NCI-H460 (cell line): ENCODE measurements at places on chromosomes 7 and 10. TPM values are rescaled to one million over a fixed set of nuclear protein-coding genes. Genes with fewer than 3 reads are reported as not detected.

GRCh38 chr7:140656548-140657515, 15.9 kb upstream of the ADCK2 start:
- no peak for DNase-seq

GRCh38 chr10:71423901-71424300, 27.2 kb downstream of the CDH23 start:
- no peak for DNase-seq

DNA sequence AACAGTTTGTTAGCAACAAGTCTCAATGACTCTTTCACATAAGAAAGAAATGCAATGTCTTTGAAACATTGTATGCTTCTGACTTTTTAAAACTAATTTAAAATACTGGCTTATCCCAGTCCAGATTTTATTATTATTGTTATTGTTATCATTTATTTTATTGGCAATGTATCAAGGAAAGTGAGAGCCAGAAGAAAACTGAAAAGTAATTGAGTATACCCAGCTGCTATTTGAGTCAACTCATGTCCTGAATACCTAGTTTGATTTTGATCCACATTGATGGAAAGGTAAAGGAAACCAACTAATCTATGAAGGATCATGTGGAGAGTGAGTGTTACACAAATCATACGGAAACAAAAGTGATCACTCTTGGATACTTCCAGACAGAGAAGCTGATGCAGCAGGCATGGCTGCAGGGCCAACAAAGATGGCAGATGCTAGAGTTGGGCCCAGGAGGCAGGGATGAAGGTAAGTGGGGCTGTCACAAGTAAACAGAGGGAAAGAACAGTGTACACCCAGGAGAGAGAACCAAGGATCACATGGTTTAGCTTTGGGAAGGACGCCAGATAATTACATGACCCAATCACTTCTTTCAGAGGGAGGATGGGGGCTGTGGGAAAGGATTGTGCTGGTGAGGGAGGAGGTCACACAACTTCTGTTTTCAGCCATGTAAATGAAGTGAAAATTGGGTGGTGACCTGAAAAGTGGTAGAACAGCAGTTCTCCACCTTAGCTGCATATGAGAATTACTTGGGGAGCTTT, 179.2 kb upstream of the NAMPT start:
- DNase-seq, result no peak

GRCh38 chr10:21870849-21871248, 132.7 kb downstream of the DNAJC1 start:
- DNase-seq, result no peak

- DNase-seq, result no peak
These were observed 504.3 kb downstream of the DNAJB6 start for GRCh38 chr7:157840914-157841772.

GRCh38 chr10:38094158-38094926, at the start of gene ZNF37A:
Gene ZNF37A (plus strand): TSS chr10:38094337. CDS start chr10:38096618, 2,281 bp downstream.
- DNase-seq, result peak; percentile 93

DNA sequence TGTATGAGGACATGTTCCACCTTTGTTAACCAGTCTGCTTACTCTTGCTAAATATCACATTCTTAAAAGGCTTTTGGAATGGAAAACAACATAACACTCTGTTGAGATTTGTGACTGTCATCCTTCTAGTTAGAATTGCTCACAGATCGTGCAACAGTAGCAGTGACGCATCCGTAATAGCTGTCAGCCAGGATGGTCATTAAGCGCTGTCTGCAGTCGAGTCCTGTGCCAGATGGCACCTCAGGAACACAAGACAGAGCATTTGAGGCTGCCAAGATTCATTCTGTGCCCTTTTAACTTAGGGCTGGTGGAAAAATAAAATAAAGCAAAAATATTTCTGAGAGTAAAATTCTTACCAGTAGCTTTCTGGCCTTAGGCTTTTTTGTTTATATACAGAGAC, 348.6 kb downstream of the ANKRD7 start:
- peak; percentile 2 for DNase-seq

GRCh38 chr10:92757066-92757710, 67.4 kb downstream of the HHEX start:
- peak; percentile 94 for DNase-seq

- no peak for DNase-seq
These were observed 1.5 kb downstream of the KMT2E start for GRCh38 chr7:105015390-105015965.

GRCh38 chr7:923108-924041, 31.1 kb downstream of the ADAP1 start:
- no peak for DNase-seq

DNA sequence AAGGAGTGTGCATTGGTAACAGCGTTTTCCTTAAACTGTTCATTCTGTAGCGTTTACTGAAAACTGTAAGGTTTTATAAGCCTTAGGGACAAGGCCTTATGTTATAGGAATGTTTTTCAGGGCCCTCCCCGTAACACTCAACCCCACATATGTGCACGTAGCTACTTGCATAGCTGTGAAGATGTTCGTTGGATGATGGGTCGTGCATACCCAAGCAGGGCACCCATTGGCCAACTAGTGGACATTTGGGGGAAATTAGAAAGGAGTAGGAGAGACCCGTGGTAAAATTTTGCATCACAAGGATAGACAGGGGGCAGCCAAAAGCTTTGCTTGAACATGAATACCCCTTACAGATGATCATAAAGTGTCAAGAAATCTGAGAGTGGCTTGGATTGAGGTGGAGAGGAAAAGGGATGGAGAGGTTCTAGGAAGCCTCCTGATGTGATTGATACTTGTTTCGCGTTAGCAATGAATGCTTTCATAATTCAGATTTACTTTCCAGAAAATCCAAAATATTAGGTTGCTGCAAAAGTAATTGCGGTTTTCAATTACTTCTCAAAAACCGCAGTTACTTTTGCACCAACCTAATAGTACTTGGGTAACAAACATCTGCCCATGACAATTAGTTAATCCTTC, 878 bp downstream of the SEC61A2 start:
- DNase-seq, result peak; percentile 45

DNA sequence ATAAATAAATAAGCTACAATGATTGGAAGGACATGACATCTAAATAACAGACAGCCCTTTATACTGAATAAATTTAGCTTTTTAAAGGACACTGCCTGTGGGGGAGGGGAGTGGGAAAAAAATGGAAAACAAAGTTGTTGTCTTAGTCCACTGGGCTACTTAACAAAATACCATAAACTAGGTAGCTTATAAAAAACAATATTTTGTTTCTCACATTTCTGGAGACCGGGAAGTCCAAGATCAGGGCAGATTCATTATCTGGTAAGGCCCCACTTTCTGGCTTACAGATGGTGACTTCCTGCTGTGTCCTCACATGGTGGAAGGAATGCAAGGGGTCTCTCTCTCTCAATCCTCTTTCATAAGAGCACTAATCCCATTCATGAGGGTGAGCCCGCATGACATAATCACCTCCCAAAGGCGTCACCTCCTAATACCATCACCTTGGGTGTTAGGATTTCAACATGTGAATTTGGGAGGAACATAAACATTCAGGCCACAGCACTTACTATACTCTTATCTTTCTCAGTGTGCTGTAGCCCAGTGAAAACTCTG, 43.0 kb downstream of the DNAJC12 start:
- no peak for DNase-seq

- no peak for DNase-seq
These were observed 944 bp downstream of the AVL9 start for GRCh38 chr7:32496052-32496813.

DNA sequence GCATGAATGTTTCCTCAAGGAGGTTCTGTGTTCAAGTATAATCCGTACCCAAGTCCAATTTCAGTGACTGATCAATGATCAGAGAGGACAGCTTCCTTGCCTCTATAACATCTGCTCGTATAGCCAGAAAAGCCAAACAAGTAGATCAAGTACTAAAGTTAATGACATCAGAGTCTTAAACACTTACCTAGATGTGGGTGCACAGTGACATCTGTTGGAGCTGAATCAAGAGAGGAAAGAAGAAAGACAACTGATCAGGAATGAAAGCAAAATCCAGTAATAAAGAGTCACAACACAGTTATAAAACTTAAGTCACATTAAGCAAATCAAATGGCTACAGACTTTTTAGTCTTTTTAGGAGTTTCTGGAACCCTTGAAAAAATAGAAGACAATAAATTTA, 236.5 kb downstream of the RELN start:
- DNase-seq, result no peak

DNA sequence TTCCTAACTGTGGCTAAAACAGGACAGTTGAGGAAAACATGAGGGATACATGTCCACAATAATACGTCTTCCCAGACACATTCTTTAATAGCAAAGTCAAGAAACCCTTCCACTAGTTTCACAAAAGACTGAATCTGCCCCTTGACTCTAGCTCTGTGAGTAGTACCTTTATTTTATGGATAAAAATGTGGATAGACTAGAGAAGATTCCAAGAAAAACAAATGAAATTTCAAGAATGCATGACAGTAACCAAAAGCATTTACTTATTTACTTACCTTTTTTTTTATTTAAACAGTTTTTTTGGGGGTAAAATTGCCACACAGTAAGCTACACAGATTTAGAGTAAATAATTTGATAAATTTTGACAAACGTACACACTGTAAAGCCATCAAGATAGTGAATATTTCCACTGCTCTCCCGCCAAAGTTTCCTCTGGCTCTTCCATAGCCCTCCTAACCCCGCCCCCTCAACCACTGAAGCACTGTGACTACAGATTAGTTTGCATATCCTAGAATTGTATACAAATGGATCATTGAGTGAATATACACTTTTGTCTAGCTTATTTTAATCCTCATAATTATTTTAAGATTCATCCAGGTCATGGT, 420.4 kb upstream of the ZMIZ1 start:
- DNase-seq, result no peak

GRCh38 chr10:129335942-129336341, 131.1 kb upstream of the MGMT start:
- DNase-seq, result no peak

DNA sequence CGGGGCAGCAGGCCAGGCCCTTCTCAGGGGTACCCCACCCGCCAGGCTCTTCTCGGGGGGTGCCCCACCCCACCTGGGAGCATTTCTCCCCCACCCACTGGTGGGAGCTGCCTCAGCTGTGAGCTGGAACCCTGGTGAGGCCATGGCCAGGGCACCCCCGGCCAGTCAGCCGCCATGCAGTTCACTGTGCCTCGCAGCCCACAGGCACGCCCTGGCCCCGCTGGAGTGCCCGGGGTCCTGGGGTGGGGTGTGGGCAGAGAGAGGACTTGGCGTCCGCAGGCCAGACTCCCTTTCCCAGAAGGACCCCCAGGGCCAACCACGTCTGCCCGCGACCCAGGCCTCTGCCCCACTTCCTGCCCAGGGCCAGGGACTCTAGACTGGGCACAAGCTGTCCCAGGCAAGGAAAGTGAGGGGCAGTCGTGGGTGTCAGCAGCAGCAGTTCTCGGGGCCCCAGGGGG, 13.1 kb downstream of the DPYSL4 start:
- no peak for DNase-seq

DNA sequence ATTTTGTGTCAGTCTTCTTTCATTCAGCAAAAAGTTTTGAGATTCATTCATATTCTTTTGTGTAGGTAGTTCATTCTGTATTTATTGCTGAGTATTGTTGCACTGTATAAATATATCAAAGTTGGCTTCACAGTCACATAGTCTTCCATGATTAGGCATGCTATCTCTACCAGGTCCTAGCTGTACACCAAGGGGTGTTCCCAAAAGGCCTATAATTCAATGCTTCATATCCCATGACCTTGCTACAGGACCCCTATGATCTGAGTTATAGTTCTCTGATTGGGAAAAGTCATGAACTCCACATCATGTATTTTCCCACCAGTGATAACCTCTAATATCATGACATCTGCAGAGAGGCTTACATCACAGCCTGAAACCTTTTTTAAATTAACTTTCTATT, 47.3 kb upstream of the MAGI2 start:
- no peak for DNase-seq

GRCh38 chr7:46494028-46494427, 573.0 kb upstream of the IGFBP3 start:
- no peak for DNase-seq

DNA sequence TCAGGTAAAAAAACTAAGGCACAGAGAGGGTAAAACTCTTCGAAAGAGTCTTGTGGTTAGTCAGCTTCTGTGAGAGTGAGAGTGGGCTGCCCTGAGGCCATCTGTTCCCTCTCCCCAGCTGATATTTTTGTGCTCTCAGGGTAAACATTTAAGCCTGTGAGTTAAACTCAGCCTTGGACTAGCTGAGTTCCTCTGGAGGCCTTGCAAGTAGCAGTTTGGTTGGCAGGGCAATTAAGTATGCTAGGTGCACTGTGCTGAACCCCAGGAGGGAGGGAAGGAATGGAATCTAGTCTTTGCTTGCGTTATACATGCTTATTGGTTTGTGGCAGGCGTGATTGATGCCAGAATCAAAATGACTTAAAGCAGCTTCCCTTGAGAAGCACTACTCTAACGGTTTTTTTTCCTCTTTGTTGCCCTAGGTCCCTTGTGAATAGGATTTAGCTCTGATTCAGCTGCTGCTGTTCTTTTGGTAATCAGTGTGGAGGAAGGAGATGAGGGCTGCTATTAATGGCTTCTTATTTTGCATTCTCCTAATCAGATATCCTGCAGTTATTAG, 140.2 kb downstream of the AUTS2 start:
- no peak for DNase-seq

- no peak for DNase-seq
These were observed 10.4 kb downstream of the JCAD start for GRCh38 chr10:30048768-30049517.

GRCh38 chr10:96740579-96741281, 20.4 kb upstream of the PIK3AP1 start:
- DNase-seq, result no peak

DNA sequence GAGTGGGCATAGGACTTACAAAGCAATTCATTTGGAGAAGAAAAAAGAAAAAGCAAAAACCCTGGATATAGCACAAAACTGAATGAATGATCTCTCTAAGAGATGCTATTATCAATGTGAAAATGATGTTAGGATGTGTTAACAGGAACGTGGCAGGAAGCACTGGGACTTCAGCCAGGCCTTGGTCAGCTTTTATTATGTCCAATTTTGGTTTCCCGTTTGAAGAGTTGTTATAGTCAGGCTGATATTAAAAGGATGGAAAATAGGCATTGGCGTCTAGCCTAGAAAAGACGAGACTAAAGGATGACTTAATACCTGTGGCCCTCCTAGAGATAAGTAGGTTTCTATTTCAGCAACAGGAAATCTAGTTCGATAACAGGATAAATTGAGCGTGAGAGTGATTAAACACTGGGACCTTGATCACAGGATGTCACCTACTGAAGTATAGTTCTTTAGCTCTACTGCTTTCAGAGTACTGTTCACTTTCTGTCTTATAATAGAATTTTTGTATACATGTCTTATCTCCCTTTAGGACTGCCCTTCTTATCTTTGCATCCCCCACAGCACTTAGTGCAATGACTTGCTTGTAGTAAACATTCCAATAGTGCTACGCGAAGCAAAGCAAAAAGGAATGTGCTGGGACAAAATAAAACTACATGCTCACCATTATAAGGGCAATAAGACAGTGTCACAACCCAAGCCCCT, 99.8 kb upstream of the AGBL3 start:
- no peak for DNase-seq

CYP3A4 gene
- total RNA-seq, result not detected in 2 replicates

TRIM74 gene
- 0.12 TPM in 1 of 2 replicates, not detected in the other for total RNA-seq

CPVL gene
- total RNA-seq, result 30.0 and 33.0 TPM in 2 replicates

AKR1C4 gene
- not detected in 2 replicates for total RNA-seq

SCART1 gene
- total RNA-seq, result 0.92 and 1.2 TPM in 2 replicates

SVOPL gene
- total RNA-seq, result not detected in 2 replicates

AGAP5 gene
- 5.2 TPM in 2 replicates for total RNA-seq

ZNF862 gene
- total RNA-seq, result 4.6 and 8.3 TPM in 2 replicates

HOXA10 gene
- total RNA-seq, result 9.8 and 11.9 TPM in 2 replicates

LAMB4 gene
- total RNA-seq, result 0.59 and 0.69 TPM in 2 replicates

SMKR1 gene
- 4.4 and 4.6 TPM in 2 replicates for total RNA-seq

KCNMA1 gene
- 0.52 and 0.54 TPM in 2 replicates for total RNA-seq

CDK1 gene
- 193 and 197 TPM in 2 replicates for total RNA-seq

MYH16 gene
- not detected in 2 replicates for total RNA-seq

MBL2 gene
- not detected in 2 replicates for total RNA-seq

CLEC2L gene
- not detected in 2 replicates for total RNA-seq

ACTR3C gene
- not detected in 2 replicates for total RNA-seq

METTL27 gene
- 4.3 and 5.1 TPM in 2 replicates for total RNA-seq

XRCC2 gene
- 9.4 and 12.3 TPM in 2 replicates for total RNA-seq
